Stimulated activated CD4-positive, alpha-beta T cell treated with anti-CD3 and anti-CD28 coated beads, Interleukin-1b, Interleukin-23, amount 100 ng/mL, for 1 hour (primary cell): ENCODE measurements at places on chromosomes 2 and 18.

- DNase-seq = no peak
Observed at GRCh38 chr18:32769071-32769585, 3.7 kb downstream of the KLHL14 start.

- no peak for DNase-seq
Observed at GRCh38 chr2:237968048-237968862, 1.4 kb downstream of the UBE2F start.

- DNase-seq = no peak
Observed at GRCh38 chr2:85585781-85586105, 1.5 kb downstream of the VAMP5 start.

DNA sequence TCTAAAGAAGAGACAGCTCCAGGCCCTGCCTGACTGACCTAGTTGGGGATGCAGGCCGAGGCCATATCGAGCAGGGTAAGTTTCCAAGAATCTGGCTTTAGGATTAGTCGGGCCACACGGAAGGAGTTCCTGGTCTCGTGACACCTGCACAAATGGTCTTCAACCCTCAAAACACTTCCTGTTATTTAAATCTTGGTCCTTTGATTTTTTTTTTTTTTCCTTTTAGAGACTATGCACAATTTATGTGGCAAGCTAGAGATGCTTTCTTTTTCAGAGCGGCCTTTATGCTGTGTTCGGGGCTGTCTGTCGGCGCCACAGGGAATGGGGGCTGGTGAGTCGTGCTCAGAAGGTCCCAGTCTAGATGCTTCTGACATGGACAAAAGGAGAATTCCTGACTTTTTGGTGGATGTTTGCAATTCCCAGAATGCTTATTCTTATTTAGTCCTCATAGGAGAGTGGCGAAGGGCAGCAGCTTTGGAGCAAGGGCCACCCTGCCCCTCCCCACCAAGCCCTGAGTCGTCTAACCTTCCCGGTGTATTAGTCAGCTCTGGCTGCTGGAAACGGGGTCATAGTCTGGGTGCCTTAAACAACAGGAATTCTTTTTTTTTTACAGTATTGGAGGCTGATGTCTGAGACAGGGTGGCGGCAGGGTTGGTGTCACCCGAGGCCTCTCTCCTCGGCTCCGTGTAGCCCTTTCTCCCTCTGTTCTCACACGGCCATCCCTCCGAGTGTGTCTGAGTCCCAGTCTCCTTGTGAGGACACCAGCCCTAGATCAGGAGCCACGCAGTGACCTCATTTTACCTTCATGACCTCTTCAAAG is 27.4 kb downstream of the HPCAL1 start:
- DNase-seq = no peak

- no peak for DNase-seq
Observed at GRCh38 chr2:77104554-77104953, 417.6 kb downstream of the LRRTM4 start.

- peak; percentile 3 for DNase-seq
Observed at GRCh38 chr2:224401641-224402342, at the start of gene FAM124B. FAM124B (minus strand) TSS chr2:224402107; CDS start chr2:224401768, 339 bp downstream.

GRCh38 chr18:76398896-76399612 is 96.0 kb downstream of the ZNF516 start:
- peak; percentile 41 for DNase-seq

DNA sequence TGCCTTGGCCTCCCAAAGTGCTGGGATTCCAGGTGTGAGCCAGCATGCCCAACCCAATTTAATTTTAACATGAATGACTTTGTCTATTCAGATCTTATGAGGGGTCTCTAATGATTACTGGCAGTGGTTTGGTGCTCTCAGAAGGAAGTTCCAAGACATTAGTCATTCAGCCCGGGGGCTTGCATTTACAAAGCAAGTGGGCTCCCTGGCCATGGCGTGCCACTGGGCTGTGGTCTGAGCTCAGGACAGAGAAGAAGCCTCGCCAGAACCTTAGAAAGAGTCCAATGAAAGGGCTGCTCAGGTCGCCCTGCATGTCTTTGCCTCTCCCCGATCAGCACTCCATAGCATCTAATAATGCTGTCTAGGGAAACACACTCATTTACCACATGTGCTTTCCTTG is 182.6 kb upstream of the CHAC2 start:
- DNase-seq = no peak

GRCh38 chr2:45610281-45611019 is 617 bp downstream of the SRBD1 start:
- DNase-seq = no peak

DNA sequence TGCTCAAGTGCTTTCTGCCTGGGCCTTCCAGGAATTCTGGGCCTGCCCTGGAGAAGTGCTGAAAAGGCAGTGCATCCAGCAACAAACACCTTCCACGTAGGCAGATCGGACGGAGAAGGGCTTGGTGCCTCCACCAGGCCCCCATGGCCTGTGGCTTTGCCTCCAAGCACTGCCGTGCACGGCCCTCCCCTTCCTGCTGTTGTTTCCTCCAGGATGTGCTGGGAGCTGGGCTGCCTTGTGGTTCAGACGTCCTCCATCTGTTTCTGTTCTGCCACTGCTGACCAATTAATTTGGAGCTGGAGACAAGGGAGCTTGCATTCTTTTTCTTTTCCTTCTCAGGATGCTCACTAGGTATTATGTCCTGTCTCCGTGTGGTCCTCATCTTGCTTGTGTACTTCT is 197.0 kb downstream of the HRH4 start:
- no peak for DNase-seq

DNA sequence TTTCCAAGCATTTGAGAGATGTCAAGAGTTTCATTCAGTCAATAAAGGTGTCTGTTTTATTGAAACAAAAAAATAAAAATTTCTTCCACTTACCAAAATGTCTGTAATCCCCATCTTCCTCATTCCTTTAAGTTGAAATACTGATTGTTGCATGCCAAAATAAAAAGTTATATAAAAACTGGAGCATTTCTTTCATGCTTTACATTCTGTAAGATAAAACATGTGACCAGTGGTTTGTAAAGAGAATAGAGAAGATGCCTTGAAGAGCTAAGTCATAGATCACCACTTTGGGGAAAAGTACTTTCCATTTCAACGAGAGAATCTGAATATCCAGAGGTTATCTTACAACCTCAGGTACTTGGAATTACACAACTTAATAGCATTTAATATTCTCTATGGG is 35.9 kb upstream of the MYO1B start:
- DNase-seq = no peak

GRCh38 chr2:185700883-185701282 is 37.7 kb upstream of the FSIP2 start:
- no peak for DNase-seq

GRCh38 chr2:27126252-27126710 is 2.7 kb downstream of the ABHD1 start:
- DNase-seq = no peak

GRCh38 chr2:170969872-170970496 is 40.9 kb downstream of the GORASP2 start:
- DNase-seq = no peak

DNA sequence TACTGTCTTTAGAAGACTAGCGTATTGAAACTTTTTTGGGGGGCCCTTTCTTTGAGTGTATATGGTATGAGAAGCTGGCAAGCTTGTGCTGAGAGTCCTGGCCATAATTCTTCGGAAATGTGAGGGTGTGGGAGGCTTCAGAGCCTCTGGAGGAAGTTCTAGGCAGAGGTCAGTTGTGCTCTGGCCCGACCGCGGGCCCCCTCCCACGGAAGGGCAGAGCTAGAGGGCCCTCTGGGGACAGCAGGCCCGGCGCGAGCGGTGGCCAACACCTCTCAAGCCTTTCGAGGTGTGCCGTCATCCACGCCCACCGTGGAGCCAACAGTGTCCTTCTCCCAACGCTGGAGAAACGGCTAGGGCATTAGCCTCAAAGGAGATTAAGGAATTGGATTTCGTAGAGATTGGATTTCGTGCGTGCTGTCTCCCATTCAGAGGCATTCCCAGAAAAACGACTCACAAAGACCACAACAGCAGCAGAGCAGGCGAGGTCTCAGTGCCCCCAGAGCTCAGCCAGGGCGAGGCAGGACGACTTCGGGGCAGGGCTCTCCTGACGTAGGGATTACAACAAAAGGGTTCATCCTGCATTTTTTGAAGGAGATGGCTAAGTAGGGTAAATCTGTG is 2.2 kb upstream of the MTCL1 start:
- no peak for DNase-seq

GRCh38 chr2:237298151-237299118 is 115.5 kb downstream of the COL6A3 start:
- no peak for DNase-seq

DNA sequence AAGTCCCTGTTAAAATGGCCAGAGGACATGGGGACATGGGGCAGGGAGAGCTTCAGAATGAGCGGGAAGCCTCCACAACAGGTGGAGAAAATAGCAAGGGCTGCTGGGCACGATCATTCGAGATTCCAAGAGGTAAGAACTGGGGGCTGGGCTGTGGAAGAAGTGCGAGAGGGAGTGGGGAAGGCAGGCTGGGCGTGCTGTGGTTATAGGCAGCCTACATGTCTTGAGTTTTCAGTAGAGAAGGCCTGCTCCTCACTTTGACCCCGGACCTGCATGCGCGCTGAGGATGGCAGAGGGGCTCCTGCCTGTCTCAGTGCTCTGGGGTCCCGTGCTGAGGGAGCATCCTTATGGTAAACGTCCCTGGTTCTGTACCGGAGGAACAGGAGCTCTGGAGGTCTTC is 115.5 kb downstream of the AGAP1 start:
- DNase-seq = no peak

GRCh38 chr2:20429528-20429927 is 17.3 kb upstream of the RHOB start:
- DNase-seq = no peak

DNA sequence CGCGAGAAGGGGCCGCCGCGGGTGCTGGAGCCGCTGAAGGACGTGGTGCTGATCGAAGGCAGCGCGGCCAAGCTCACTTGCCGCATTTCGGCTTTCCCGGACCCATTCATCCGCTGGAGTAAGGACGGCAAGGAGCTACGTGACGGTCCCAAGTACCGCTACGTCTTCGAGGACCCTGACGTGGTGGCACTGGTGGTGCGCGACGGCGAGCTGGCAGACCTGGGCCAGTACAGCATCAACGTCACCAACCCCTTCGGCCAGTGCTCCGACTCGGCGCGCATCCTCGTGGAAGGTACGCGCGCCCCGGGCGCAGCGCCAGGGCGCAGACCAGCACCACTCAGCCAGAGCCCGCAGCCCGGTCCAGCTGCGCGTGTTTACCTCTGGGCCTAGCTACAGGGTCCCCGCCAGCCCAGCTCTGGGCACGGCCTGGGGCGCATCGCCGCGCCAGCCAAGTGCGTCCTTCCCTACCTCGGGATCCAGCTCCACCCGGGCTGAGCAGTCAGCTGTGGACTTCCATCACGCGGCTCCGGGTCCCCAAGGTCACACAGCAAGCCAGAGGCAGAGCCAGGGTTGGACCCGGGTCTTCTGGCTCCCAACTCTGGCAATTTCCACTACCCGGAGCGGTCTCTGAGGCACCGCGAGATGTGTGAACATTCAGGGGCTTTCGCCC is 1.7 kb upstream of the GMPPA start:
- DNase-seq = no peak

- DNase-seq = no peak
Observed at GRCh38 chr2:230976671-230977171, 19.2 kb upstream of the SPATA3 start.

DNA sequence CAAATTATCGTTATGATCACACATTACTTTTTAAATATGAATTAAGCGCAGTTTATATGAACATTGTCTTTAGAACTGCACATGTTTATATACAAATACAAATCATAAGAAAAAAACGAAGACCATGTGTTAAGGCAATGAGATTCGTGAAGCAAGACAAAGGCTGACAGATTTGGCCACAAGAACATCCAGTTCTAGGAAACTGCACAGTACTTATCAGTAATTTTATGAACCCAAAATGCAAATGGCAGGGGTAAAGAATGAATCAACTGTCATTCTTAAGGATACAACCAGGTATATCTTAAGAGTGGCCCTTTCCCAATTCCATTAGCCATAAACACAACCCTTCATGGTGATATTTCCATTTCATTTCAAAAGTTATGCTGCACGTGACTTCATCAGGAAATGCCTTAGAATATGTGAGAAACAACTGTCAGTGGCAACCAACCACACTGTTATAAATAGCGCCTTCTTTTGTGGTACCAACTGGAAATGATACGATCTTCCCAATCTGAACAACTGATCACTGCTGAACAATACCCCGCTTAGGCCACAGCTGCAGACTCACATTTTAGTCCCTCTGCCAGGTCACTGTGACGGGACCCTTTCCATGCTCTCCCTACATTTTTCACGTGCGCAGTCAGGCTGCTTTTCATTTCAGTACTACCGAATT is 144.9 kb downstream of the L3MBTL4 start:
- DNase-seq = no peak

- DNase-seq = no peak
Observed at GRCh38 chr2:45750001-45750400, 98.5 kb downstream of the PRKCE start.

GRCh38 chr18:38747153-38747552 is 1181.6 kb upstream of the CELF4 start:
- no peak for DNase-seq

DNA sequence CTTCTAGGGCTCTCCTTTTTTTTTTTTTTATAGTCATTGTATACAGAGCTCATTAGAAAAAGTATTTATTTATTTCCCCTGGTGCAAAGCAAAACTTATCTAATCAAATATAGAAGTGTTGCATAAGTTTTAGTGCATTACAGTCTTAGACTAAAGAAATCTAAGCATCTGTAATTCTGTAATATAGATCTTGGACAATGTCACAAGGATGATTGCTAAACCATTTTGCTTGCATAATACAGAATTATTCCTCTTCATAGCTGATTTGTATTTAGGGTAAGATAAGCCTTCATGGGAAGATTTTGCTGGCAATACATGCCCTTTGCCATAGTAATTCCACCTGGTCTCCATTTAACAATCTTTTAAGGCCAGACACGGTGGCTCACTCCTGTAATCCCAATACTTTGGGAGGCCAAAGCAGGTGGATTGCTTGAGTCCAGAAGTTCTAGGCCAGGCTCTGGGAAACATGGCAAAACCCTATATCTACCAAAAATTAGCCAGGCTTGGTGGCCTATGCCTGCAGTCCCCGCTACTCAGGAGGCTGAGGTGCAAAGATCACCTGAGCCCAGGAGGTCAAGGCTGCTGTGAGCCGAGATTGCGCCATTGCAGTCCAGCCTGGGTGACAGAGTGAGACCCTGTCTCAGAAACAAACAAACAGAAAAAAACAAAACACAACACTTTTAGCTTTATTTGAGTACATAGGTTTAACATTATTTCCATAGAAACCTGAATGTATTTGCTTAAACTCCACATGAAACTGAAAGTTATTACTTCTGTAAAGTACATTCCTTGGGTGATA is 2.2 kb upstream of the ACADL start:
- DNase-seq = no peak

- DNase-seq = no peak
Observed at GRCh38 chr2:43019536-43020183, 206.7 kb downstream of the ZFP36L2 start.

DNA sequence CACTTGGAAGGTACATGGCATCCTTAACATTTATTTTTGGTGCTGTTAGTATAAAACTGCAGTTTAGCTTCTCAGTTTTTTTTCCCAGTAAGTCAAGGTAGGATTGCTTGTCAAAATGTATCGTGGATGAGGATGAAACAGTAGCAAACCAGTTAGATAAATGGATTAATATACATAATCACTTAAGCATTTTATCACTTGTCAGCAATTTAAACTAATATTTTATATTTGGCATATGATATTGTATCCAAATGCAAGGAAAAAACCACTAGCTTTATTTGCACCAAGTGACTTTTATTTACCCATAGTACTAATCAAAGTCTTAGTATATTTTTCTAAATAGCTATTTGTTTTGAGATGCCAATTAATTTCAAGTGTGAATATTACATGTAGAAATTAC is 137.7 kb upstream of the XIRP2 start:
- no peak for DNase-seq
